ENCODE measurements at places on chromosomes 6 and 20.

DNA sequence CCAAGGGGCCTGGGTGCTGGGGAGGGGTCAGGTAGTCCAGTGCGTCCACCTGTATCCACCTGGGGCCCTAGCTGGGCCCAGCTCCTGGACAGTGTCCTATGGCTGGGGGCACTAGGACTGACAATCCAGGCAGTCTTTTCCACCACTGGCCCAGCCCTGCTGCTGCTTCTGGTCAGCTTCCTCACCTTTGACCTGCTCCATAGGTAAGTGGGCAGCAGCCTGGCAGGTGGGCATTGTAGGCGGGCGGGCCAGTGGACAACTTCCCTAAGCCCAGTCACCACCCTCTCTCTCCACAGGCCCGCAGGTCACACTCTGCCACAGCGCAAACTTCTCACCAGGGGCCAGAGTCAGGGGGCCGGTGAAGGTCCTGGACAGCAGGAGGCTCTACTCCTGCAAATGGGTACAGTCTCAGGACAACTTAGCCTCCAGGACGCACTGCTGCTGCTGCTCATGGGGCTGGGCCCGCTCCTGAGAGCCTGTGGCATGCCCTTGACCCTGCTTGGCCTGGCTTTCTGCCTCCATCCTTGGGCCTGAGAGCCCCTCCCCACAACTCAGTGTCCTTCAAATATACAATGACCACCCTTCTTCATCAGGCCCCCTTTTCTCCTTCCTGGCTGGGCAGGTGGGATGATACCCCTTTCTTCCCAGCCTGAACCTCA is 584 bp downstream of the C20orf141 start:
- H3K36me3 ChIP-seq: no peaks in the 10 kb centered on the region
- no peaks in the 10 kb centered on the region for H3K4me1 ChIP-seq
- no peak overlapping the region for H3K27ac ChIP-seq
- H3K27me3 ChIP-seq: peaks cover 56% of the 10 kb centered on the region

GRCh38 chr6:8047541-8048292 is 16.5 kb downstream of the BLOC1S5 start:
- no peaks in the 10 kb centered on the region for H3K27me3 ChIP-seq
- H3K27ac ChIP-seq: no peak overlapping the region
- peaks cover 2% of the 10 kb centered on the region for H3K36me3 ChIP-seq
- no peak overlapping the region for H3K4me3 ChIP-seq
- no peaks in the 10 kb centered on the region for H3K4me1 ChIP-seq
- DNase-seq: no peak

DNA sequence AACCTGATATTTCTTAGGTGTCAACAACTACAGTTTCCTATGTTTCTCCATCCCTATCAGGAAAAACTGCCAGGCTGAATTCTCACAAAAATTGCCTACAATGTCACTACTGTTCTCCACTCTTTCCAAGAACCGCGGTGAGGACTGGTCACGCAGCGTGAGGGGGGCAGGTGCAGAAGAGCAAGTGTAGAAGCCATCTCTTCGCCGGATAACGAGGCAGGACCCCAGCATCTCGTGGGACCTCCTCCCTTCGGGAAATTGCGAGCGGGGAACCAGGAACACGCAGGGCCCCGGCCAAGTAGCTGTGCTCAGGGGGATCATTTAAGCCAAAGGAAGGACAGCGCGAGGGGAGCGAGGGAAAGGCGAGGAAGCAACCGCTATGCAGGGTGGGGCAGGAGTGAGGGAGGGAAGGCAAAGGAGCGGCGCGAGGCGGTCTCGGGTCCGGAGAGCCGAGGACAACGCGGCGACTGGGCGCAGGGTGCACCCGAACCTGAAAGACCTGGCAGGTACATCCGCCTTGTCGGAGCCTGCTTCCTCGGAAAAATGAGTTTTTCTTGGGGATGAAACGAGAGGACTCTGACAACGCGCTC is 559 bp downstream of the APMAP start:
- no peak for DNase-seq
- H3K27me3 ChIP-seq: no peaks in the 10 kb centered on the region
- peak overlapping the region; percentile 82 for H3K4me3 ChIP-seq
- H3K4me1 ChIP-seq: peaks cover 23% of the 10 kb centered on the region
- no peaks in the 10 kb centered on the region for H3K36me3 ChIP-seq

DNA sequence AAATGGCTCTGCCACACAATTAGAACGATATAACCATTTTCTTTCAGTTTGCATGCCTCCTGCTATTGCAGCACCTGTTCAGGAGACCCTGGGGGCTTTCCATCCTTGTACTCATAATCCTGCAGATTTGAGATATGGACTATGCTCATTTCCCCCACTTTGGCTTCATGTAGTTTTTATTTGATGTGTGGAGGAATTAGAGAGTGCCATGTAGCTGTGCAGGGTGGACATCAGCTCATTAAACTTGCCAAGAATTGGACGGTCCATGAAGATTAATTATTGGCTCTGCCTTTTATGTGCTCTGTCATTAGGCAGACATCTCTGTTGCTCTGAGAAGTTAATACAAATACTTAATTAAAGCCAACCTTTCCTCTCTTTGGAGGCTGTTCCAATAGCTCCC is 66.2 kb upstream of the CD83 start:
- no peak for DNase-seq
- H3K27me3 ChIP-seq: peaks cover 4% of the 10 kb centered on the region
- H3K27ac ChIP-seq: no peak overlapping the region
- no peaks in the 10 kb centered on the region for H3K4me1 ChIP-seq
- H3K36me3 ChIP-seq: no peaks in the 10 kb centered on the region

- peak overlapping the region; percentile 49 for H3K4me3 ChIP-seq
- H3K27ac ChIP-seq: peak overlapping the region; percentile 77
- no peaks in the 10 kb centered on the region for H3K36me3 ChIP-seq
- peak; percentile 81 for DNase-seq
- H3K4me1 ChIP-seq: peaks cover 9% of the 10 kb centered on the region
Measured at GRCh38 chr20:51569815-51570738, 27.6 kb upstream of the NFATC2 start.

GRCh38 chr6:1917626-1918371 is 308.1 kb downstream of the FOXC1 start:
- H3K36me3 ChIP-seq: no peaks in the 10 kb centered on the region
- no peak for DNase-seq
- H3K27ac ChIP-seq: no peak overlapping the region

- H3K36me3 ChIP-seq: no peaks in the 10 kb centered on the region
- H3K4me3 ChIP-seq: no peak overlapping the region
- H3K27me3 ChIP-seq: no peaks in the 10 kb centered on the region
- peaks cover 22% of the 10 kb centered on the region for H3K4me1 ChIP-seq
- no peak for DNase-seq
Measured at GRCh38 chr6:170232186-170233002, 58.5 kb downstream of the DLL1 start.

DNA sequence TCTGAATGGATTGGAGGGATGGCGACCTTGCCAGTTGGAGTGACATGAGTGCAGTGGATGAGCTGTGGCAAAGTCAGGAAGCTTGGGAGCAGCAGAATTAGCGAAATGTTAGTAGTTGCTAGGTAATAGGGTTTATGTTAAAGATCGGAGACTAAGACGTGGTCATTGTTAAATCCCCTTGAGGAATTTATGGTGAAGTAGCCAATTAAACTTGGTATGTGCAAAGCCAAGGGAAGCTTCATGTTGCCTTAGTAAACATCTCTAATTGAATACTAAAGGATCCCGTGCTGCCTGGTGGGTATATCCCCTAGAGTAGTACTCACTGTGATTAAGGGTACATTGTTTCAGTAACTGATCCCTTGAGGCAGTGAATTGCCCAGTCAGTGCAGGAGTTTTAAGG is 106.0 kb downstream of the PRIM2 start:
- no peaks in the 10 kb centered on the region for H3K27me3 ChIP-seq
- H3K36me3 ChIP-seq: no peaks in the 10 kb centered on the region
- no peak overlapping the region for H3K4me3 ChIP-seq
- no peak overlapping the region for H3K27ac ChIP-seq
- DNase-seq: no peak

GRCh38 chr6:47420394-47421371 is 56.9 kb upstream of the CD2AP start:
- H3K27me3 ChIP-seq: no peaks in the 10 kb centered on the region
- H3K36me3 ChIP-seq: no peaks in the 10 kb centered on the region
- DNase-seq: no peak
- H3K27ac ChIP-seq: no peak overlapping the region

DNA sequence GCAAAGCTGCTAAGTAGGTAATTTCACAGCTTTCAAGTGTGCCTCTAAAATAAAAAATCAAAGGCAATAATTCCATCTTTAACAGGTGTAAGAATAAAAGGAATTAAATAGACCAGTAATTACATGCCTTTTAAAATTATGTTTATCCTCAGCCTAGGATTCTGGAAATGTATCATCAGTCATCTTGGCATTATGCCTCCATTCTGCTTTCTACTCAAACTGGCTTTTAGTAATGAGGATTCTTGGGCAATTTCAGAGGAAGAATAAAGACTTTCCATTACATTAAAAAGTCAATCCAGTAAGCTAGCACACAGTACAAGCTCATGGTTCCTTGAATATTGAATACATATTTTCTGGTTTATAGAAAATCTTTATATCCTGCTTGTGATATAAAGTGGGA is 44.7 kb downstream of the GSTA2 start:
- no peak overlapping the region for H3K4me3 ChIP-seq
- H3K36me3 ChIP-seq: no peaks in the 10 kb centered on the region
- H3K4me1 ChIP-seq: no peaks in the 10 kb centered on the region
- no peak overlapping the region for H3K27ac ChIP-seq

GRCh38 chr6:5909721-5910120 is 97.0 kb downstream of the NRN1 start:
- H3K4me3 ChIP-seq: no peak overlapping the region
- no peaks in the 10 kb centered on the region for H3K27me3 ChIP-seq
- H3K27ac ChIP-seq: no peak overlapping the region
- DNase-seq: no peak
- H3K36me3 ChIP-seq: no peaks in the 10 kb centered on the region
- peaks cover 8% of the 10 kb centered on the region for H3K4me1 ChIP-seq

- H3K4me1 ChIP-seq: no peaks in the 10 kb centered on the region
- no peak for DNase-seq
- H3K27me3 ChIP-seq: no peaks in the 10 kb centered on the region
- H3K27ac ChIP-seq: no peak overlapping the region
- H3K36me3 ChIP-seq: no peaks in the 10 kb centered on the region
Measured at GRCh38 chr6:136216503-136217401, 33.4 kb downstream of the MTFR2 start.

- no peaks in the 10 kb centered on the region for H3K4me1 ChIP-seq
- no peaks in the 10 kb centered on the region for H3K36me3 ChIP-seq
- no peak for DNase-seq
Measured at GRCh38 chr6:27726619-27727023, 185.6 kb downstream of the OR2B2 start.

- peaks cover 4% of the 10 kb centered on the region for H3K4me1 ChIP-seq
- no peak overlapping the region for H3K27ac ChIP-seq
- no peak for DNase-seq
Measured at GRCh38 chr20:62523473-62524203, 47.8 kb upstream of the GATA5 start.

- H3K4me1 ChIP-seq: peaks cover 36% of the 10 kb centered on the region
- peak overlapping the region; percentile 98 for H3K27ac ChIP-seq
- peaks cover 64% of the 10 kb centered on the region for H3K36me3 ChIP-seq
Measured at GRCh38 chr20:13784271-13784892, 337 bp downstream of the ESF1 start.

GRCh38 chr6:159525445-159526025 is 167.5 kb downstream of the SOD2 start:
- no peaks in the 10 kb centered on the region for H3K36me3 ChIP-seq
- no peak overlapping the region for H3K27ac ChIP-seq
- H3K27me3 ChIP-seq: no peaks in the 10 kb centered on the region
- no peak overlapping the region for H3K4me3 ChIP-seq
- DNase-seq: no peak

DNA sequence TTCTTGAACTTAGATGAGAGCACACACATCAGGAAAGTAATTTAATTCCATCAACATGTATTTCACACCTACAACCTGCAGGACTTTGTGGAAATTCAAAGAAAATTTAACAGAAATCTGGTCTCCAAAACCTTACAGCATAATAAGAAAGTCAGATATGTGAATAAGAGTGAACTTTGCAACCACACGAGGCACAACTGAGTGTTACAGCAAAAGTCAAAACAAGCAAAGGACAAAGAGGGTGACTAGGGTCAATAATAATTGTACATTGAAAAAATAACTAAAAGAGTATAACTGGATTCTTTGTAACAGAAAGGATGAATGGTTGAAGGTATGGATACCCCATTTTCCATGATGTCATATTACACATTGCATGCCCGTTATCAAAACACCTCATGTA is 113.8 kb downstream of the MTFR2 start:
- H3K27ac ChIP-seq: no peak overlapping the region
- DNase-seq: no peak
- H3K27me3 ChIP-seq: no peaks in the 10 kb centered on the region
- H3K4me3 ChIP-seq: no peak overlapping the region
- H3K4me1 ChIP-seq: no peaks in the 10 kb centered on the region
- H3K36me3 ChIP-seq: no peaks in the 10 kb centered on the region

DNA sequence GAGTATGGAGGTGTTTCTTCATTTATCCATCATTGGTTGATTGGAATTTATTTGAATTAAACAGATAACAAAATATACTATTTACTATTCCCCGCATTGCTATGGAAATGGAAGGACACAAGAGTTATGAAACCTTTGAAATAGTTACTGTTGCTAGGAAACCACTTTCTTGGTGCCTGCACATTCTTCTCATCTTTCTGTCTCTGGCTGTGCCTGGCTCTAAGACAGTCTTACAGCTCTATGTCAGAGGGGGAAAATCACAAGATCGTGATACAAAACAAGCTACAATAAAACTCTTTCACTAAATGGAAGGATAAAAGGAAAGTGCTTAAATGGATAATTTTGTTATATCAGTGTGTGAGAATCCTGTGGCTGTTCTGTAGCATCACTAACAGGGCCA is 453.0 kb downstream of the LMBRD1 start:
- H3K27ac ChIP-seq: no peak overlapping the region
- H3K4me3 ChIP-seq: no peak overlapping the region

GRCh38 chr6:44225579-44226325 is 2.4 kb downstream of the SLC29A1 start:
- H3K36me3 ChIP-seq: no peaks in the 10 kb centered on the region
- peaks cover 70% of the 10 kb centered on the region for H3K4me1 ChIP-seq
- no peak for DNase-seq
- peak overlapping the region; percentile 71 for H3K4me3 ChIP-seq

- DNase-seq: no peak
- no peak overlapping the region for H3K27ac ChIP-seq
- no peaks in the 10 kb centered on the region for H3K27me3 ChIP-seq
- H3K4me3 ChIP-seq: no peak overlapping the region
- H3K36me3 ChIP-seq: no peaks in the 10 kb centered on the region
- H3K4me1 ChIP-seq: peaks cover 59% of the 10 kb centered on the region
Measured at GRCh38 chr6:53536561-53536960, 8.3 kb downstream of the GCLC start.

DNA sequence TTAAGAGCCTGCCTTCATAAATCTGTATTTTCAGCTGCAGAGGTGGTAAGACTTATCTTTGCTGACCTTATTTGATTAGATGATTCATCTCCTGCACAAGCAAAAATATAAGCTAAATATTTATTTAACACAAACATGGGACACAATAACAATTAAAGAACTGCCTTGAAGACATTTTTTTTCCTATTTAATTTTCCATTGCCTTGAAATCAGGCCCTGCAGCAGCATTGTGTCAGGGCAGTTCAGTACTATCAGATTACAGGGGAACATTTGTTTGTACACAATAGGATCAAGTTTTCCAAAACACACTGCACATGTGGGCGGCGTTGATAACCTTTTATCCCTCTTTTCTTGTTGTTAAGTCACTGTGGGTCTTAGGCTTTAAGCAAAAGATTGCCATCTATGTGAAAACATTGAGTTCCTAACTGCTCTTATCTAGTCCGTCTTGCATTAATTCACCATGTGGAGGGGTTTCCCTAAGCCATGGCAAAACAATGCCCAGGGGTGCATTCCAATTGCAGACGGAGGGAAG is 7.4 kb downstream of the ADGRF5 start:
- H3K36me3 ChIP-seq: no peaks in the 10 kb centered on the region
- no peak overlapping the region for H3K4me3 ChIP-seq
- DNase-seq: no peak
- H3K27me3 ChIP-seq: no peaks in the 10 kb centered on the region
- no peak overlapping the region for H3K27ac ChIP-seq
- no peaks in the 10 kb centered on the region for H3K4me1 ChIP-seq
